ENCODE measurements at places on chromosomes 16 and 17. TPM values are rescaled to one million over a fixed set of nuclear protein-coding genes. Genes with fewer than 3 reads are reported as not detected.

DNA sequence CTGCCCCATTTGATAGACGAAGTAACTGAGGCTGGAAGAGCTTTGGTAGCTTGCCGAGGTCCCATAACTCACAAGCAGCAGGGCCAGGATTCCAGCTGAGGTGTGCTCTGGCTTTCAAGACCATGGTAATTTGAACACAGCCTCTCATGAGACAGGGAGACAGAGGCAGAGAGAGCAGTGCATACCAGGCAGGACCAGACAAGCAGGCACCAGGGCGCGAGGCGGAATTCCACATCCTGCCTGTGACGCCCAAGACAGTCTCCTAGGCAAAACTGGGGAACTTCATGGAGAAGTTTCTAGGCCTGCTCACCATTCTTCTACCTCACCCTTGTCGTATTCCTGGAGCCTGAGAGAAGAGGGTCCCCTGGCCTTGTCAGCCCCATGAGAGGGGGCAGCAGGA, 19.2 kb downstream of the SDK2 start:
- DNase-seq = no peak

The ZPBP2 gene
- not detected for total RNA-seq

- no peak for DNase-seq
Observed at GRCh38 chr17:68605914-68606313, 4.7 kb upstream of the FAM20A start.

The GJD3 gene
- total RNA-seq = not detected

The CA10 gene
- total RNA-seq = not detected

DNA sequence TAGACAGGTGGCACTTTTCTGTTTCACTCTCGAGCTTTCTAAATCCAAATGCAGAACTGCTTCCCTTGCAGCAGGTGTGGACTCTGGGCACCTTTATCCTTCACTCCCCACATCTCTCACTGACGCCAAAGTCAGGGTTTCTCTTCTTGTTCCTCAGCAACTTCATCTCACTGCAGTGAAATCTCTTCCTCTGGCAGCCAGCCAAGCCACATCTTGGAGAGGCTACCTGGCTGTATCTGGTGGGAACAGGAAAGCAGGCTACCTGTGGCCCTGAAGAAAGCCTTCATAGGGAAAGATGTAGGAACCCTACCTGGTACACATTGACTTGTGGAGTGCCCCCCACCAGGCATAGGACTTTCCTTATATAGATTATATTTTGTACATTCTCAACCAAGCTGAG, 159.1 kb downstream of the UTP18 start:
- peak; percentile 23 for DNase-seq

The DHRS11 gene
- total RNA-seq = 11.8 TPM

DNA sequence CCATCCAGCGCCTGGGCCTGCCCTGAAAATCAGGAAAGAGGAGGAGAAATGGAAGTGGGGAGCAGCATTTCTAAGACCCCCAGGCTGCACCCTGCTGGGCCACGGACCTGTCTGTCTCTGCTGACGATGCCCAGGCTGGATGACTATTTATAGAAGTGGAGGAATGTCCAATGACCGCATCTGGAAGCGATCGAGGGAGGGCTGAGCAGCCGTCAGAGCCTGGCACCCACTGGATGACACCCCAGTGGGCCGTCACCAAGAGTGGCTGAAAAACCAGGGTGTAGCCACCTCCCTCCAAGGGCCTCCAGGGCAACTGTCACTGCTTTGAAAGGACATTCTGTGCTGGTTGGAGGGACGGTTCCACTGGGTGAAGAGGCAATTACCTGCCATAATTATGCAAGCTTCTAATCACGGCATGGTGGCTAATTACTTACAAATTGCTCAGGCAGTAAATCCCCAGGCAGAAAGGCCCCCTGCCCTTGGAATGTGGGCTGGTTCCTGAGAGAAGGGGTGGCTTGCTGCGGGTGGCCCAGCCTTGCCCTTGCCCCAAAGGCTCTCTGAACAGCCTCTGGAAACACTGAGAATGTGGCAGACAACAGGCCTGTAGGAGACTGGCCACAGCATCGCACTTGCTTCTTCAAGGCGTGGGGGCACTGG, 332.1 kb downstream of the C16orf95 start:
- no peak for DNase-seq

GRCh38 chr17:74223901-74224300, 10.5 kb downstream of the TTYH2 start:
- no peak for DNase-seq

The HBA2 gene
- total RNA-seq = not detected

GRCh38 chr17:54368906-54369305, 531.7 kb upstream of the TOM1L1 start:
- no peak for DNase-seq

DNA sequence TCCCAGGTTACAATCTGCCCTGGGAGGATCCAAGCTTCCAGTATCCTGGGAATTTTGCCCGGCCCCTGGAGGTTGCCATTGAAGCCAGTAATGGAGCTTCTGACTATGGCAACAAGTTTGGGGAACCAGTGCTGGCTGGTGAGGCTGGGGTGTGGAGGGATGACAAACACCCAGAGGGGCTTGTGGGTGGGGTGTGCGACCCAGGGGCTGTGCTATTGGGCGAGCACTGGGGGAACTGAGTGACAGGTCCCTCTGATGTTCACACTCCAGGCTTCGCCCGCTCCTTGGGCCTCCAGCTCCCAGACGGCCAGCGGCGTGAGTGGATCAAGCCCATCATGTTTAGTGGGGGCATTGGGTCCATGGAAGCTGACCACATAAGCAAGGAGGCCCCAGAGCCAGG, 8.7 kb downstream of the PFAS start:
- DNase-seq = no peak

The ADAP2 gene
- 2.2 TPM for total RNA-seq

The CNTD1 gene
- not detected for total RNA-seq

DNA sequence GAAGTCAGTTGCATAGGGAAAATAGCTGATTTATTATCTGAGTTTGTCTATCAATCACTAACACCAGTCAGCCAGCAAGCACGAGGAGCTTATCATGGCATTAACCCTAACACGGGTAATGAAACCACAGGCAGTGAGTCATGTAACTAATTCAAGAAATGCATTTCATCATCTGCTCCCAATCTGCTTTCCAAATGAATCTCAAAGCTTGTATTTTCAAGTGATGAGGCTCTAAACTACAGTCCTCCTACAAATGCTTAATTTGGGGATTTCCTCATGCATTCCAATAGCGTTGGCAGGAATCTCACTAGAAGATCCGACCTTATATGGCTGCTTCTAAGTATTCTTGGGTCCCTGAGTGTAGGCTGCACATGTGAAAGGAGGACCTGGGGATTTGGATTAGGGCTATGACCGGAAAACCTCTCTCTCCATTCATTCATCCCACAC, 118.4 kb upstream of the HSBP1 start:
- peak; percentile 89 for DNase-seq

DNA sequence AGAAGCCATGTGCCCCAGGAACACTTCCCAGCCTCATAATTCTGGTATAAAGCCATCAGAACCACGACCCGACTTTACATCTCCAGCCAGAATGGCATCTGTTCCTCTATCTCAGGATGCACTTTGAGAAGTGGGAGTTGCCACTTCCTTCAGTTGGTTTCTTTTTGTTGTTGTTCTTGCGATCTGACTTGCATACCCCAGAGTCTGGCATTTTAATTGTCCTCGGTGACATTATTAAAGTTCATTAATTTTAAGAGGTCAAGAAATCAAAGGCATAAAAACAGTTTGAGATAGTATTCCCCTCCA, 13.5 kb downstream of the MARCHF10 start:
- no peak for DNase-seq

GRCh38 chr16:17324451-17324850, 146.3 kb downstream of the XYLT1 start:
- DNase-seq = no peak

- no peak for DNase-seq
Observed at GRCh38 chr16:83549316-83550182, 258.2 kb upstream of the HSBP1 start.

The CNTROB gene
- total RNA-seq = 39.2 TPM

DNA sequence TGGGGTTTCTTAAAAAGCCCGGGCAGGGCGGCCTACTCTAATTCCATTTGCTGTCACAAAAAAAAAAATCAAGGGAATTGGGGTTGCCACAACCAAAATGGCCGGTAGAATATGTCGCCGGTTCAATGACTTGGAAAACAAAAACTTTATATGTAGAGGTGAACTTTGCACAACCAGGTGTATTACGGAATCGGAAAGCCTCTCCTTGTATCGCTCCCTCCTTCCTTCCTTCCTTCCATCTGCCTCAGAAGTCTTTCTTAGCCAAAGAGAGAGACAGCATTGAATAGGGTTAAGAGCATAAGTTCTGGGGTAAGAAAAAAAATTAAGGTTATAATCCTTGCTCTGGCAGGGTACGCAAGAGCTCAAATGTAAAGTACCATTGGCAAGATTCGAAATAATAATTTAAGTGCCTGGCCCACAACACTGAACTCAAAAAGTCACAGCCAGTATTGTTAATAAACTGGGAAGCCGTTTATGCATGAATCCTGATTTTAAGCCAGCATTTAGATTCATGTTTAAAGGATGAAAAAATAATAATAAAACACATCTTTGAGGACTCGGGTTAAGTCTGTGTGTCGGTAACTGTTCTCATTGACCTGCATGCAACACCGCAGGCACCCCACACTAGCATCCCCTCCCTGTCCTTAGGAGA, 522 bp upstream of the GLG1 start:
- DNase-seq = no peak

DNA sequence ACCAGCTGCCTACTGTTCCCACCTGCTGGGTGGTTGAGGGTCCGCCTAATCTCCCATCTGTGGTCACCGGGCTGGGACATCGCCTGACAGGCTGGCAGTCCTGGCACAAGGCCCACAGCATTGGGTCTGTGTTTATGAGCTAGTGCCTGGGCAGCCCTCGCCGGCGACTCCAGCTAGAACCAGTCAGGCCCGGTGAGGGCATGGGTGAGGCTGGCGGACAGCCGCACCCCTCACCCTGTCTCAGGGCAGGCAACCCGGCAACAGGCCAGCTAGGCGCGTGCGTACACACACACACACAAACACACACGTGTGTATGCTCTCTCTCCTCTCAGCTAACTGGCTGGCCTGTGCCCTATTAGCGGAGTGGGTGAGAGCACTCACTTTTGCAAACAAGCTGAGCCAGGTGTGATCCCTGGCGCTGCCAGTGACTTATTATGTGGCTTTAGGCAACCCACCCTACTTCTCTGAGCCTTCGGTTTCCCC, 10.4 kb downstream of the HSD11B2 start:
- peak; percentile 58 for DNase-seq

GRCh38 chr16:57629516-57630406, 1.3 kb downstream of the ADGRG1 start:
- DNase-seq = no peak

GRCh38 chr17:17765359-17766076, 71.3 kb downstream of the SREBF1 start:
- no peak for DNase-seq

DNA sequence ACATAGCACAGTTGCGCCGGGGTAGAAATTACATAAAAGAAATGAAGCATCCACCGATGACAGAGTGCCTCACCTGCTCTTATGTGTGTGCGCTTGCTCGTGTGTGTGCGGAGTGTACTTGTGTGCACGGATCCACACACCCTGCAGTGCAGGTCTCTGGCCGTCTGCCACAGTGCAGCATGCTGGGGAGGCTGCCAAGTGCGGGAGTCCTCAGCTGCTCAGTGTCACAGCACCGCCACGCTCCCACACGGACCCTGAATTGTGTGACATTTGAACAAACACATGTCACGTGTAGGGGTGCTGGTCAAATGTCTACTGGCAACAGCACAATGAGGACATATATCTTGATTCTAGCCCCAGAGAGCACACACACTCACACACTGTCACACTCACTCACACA, 243.0 kb upstream of the MYOCD start:
- DNase-seq = no peak

DNA sequence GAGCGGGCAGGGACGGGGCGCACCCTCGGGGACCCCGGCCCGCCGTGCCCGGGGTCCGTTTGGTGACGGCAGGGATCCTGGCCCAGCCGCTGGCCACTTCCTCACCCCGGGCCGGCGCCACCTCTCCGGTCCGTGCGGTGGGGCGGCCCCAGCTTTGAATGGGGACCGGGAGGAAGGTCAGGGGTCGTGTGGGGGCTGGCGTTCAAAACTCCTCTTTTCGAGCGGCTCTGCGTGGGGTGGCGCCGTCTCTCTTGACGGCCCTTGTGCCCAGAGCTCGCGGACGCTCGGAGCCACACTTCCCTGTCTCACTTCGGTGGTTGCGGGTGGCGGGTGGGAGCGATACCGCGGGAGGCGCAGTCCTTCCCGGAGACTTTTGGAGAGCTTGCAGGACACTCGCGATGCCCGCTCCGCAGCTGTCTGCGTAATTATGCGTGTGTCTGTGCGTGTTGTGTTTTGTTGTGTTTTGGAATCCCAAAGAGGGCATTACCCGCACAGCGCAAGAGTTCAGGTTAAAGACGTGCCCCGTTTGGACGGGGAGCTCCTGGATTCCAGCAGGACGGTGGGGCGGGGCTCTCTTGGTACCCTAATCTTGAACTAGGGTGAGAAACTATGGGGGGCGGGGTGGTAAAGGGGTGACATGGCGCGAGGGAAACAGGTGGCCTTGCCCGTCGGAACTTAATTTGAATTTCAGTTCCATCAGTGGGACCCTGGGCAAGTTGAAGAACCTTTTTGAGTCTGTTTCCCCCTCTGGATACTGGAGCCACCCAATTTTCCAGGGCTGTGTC, 637 bp downstream of the PLCG2 start:
- DNase-seq = peak; percentile 9
